Calu3 (cell line): ENCODE measurements at places on chromosomes 7 and 10.

DNA sequence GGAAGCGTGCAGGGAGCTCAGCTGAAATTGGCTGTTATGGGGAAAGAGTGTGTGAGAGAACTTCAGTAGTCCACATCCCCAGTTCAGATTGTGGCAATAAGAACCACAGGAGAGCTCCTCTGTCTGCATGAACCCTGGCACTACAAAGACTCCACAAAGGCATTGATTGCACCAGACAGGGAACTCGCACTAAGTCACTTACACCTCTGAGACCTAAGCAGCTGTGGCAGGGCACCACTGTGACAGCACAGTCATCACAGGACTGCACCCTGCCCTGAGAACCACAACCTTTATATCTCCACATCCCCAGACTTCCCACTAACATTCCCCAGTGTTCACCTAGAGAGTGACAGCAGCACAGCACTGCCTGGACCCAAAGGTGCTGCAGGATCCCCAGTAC is 226.8 kb downstream of the XPNPEP1 start:
- no peak for DNase-seq

GRCh38 chr10:33152146-33152545 is 182.3 kb downstream of the NRP1 start:
- no peak for DNase-seq

- DNase-seq: no peak
Measured at GRCh38 chr10:102284531-102284930, 39.2 kb downstream of the GBF1 start.

- DNase-seq: no peak
Measured at GRCh38 chr10:17984056-17984455, 32.3 kb downstream of the SLC39A12 start.

DNA sequence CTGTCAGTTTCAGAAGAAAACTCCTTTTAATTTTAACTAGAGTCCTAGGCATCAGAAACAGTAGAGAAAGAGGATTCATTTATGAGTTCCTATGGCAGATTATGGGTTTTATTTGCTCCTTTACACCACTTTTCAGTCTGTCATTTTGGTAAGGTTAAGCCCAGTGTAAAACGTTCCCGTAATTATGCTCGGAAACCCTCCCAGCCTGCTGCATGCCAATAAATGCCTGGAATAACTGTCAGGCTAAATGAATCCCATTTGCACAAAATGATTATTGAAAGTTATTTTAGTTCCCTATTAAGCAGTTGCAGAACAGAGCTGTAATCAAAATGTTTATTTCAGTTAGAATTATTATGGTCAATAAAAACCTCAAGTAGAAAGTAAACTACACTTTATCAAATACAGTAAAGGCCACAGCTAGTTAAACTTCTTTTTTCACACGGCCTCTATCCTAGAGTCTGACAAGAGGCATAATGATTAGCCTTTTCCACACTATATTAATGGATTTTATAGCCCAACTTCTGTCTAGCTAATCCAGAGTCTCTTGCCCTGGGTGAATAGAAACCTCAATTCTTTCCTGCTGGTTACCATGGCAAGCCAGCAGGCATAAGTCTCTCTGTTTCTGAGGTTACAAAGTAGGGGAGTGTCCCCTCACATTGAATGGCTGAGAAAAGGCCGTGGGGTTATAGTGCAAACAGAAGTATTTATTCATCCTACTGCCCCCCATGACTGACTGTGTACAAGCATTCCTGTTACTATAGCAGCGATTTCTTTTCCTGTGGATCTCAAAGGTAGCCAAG is 80.8 kb upstream of the NPVF start:
- no peak for DNase-seq

- no peak for DNase-seq
Measured at GRCh38 chr10:112706577-112706976, 243.5 kb upstream of the TCF7L2 start.

DNA sequence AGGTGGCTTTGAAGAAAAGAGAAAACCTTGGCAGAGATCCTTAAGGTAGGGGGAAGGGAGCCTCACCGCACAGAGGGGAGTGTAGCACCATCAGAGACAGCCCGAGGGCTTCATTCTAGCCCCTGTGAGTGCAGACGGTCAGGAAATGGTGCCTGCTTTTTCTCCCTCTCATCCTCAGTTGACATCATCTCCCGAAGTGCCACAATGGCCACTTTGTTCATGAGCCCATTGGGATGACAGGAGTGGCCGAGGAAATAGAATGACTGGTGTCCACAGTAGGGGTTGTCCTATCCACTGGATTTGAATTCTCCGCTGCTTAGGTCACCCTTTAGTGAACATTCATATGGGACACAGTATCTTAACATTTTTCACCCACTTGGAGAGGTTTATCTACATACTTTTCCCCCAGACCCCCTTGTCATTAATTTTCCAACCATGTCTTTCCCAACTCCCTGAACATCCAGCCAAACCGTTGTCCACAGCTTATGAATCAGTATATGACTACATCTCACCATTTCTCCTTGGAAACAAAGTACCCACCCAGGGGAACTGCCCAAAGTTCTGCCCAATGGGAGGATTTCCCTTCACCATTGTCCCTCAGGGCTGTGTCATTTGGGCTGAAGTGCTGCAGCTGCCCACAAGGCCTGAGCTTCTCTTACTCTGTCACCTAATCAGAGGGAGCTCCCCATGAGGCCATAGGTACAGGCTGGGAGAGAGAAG is 108.8 kb downstream of the ADCY1 start:
- no peak for DNase-seq

- DNase-seq: no peak
Measured at GRCh38 chr7:128755075-128755818, 16.1 kb downstream of the CALU start.

- DNase-seq: no peak
Measured at GRCh38 chr7:76377186-76377918, 18.6 kb upstream of the YWHAG start.

DNA sequence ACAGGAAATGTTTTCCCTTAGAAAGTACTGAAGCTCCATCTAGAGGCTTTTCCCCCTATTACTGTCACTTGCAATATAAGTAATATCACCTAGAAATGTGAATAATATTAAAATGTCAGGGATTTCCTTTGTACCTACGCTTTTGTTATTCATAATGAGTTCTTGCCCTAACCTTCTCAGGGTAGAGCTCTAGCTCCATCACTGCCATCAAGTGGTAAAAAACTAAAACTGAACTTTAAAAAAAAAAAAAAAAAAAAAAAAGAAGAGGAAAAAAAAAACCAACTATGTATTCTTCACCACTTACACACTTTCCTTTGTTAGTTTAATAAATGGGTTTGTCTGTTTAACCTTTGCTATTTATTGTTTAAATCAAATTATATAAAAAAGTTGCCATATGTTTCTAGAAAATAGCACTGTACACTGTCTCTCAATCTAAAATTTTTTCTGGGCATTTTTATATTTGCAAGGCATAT is 49.9 kb downstream of the DNAJC1 start:
- DNase-seq: no peak

DNA sequence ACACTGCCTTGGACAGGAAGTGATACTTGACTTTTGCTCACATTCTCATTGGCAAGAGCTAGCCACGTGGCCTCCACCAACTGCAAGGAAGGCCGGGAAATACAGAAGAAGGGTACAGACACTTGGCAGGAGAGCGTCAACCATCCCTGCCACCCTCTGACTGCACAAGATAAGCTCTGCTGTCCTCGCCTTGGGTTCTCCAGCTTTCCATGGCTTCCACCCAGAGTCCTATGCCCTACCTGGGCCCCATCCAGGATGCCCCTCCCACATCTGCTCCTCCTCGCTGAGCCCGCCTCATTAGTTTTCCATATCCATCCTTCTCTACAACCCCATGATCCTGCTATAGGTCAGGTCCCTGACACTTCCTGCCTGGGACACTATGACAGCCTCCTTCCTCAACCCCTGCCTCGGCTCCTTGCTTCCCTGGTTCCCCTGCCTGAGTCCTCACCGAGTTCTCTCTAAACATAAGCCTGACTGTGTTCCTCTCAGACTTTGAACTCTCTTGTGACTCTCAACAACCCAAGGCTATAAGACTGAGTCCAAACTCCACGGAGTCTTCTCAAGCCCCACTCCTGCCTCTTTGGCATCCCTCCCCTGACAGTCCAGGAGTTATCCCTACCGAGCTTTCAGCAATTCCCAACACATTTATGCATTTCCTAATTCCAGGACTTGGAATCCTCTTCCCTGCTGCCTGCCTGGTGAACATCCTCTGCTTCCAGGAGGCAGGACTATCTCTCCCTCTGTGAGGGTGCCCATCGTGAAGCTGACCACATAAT is 23.2 kb upstream of the GDF10 start:
- DNase-seq: no peak

DNA sequence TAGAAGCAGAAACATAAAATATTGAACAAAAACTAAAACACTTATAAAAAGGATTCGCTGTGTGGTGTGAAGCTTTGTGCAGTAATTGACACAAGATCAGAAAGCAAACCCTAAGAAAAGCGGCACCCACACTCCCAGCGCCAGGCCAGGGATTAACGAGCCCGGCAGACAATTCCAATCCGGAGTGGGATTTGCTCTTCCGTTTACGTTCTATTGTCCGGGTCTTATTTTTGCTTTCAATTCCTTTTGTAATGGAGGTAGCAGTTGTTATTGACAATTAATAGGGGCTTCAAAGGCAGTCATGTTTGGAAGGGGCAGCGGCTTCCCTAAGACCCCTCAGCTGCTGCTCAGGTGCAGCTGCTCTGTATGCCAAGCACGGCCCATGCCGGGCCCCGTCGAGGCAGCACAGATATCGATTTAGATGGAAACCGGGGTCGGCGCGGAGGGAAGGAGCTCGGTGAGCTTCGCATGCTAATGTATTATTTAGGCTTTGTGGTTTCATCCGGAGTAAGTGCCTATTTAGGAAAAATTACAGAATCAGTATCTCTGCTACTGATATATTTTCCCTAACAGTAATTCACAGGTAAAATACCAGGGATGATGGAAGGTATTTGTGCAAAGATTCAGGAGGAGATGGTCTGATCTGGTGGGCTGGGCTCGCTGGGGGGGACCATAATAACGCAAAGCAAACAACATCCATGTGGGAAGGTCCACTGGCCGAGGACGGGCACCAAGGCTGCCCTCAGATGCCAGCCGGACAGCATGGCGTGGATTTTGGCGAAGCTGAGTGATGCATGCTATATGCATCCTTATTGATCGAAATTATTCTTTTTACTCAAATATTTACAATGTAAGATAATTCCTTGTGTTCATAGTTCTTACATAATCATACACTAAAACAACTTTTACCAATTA is 561.7 kb downstream of the PTPRN2 start:
- no peak for DNase-seq

GRCh38 chr10:124731551-124731950 is 12.6 kb downstream of the FAM53B start:
- DNase-seq: no peak

- no peak for DNase-seq
Measured at GRCh38 chr10:125886914-125887512, 5.9 kb upstream of the DHX32 start.

GRCh38 chr7:24608504-24608903 is 35.3 kb downstream of the PALS2 start:
- DNase-seq: no peak

DNA sequence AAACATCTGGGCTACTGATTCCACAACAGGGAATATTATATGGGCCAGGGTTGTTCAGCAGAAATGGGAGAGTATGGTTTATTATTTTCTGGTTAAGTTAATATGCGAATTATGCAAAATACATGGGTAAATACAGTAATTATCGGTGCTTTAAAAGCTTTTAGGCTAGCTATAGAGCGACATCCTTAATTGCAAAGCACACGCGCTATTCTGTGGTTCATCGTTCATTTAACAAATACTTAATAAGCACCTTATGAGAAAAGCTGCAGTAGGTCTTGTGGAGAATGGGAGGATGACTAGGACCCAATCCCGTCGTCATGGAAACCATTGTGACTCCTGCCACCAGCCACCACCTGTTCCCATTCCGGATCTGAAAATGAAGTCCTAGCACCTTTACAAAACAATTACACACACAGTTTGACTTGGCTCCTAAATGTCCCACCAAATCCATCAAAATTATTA is 623 bp upstream of the CEP41 start:
- no peak for DNase-seq
